Activated T-helper 1 cell treated with anti-CD3 and anti-CD28 coated beads, Interleukin-2, amount 50 U/mL, for 16 hours (primary cell): ENCODE measurements at places on chromosomes 1 and 21.

GRCh38 chr1:222167111-222167510, 380.8 kb downstream of the HHIPL2 start:
- DNase-seq, result no peak

DNA sequence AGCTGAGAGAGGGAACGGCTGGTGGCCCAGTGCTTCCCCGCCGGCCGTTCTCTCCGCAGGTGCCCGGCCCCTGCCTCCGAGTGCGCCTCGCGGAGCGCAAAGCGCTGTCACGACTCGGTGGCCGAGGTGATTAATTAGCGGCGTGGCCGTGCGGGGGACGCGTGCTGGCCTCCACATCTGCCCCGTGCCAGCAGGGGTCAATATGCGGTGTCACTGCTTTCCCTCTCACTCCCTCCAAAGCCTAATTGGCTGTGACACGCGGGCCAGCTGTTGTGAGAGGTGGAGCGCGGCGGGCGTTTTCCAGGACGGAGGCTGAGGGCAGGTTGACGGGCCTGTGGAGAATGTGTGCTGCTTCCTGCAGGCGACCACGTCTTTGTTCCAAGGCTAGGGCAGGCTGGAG, 239.0 kb downstream of the LMX1A start:
- DNase-seq, result no peak

GRCh38 chr1:116913941-116914340, 4.2 kb downstream of the PTGFRN start:
- DNase-seq, result no peak

DNA sequence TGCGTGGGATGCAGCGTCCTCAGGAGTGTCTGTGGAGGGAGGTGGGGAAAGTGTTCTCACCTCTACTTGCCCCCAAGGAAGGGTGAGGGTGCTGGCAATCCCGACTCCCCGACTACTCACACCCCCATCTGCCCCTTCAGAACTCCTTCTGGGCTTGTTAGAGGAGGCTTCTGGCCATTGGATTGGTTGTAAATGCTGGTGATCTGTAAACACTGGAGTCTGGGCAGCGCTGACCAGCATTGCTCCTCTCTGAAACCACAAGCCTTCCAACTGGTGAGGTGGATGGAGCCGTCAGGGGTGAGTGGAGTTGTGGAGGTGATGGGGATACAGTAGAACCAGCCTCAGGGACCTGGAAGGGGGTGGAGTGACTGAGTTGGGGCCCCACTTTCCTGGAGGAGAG, 59.3 kb downstream of the NKAIN1 start:
- DNase-seq, result no peak
